K562 (cell line): ENCODE measurements at places on chromosomes 1 and 21. TPM values are rescaled to one million over a fixed set of nuclear protein-coding genes. Genes with fewer than 3 reads are reported as not detected.

DNA sequence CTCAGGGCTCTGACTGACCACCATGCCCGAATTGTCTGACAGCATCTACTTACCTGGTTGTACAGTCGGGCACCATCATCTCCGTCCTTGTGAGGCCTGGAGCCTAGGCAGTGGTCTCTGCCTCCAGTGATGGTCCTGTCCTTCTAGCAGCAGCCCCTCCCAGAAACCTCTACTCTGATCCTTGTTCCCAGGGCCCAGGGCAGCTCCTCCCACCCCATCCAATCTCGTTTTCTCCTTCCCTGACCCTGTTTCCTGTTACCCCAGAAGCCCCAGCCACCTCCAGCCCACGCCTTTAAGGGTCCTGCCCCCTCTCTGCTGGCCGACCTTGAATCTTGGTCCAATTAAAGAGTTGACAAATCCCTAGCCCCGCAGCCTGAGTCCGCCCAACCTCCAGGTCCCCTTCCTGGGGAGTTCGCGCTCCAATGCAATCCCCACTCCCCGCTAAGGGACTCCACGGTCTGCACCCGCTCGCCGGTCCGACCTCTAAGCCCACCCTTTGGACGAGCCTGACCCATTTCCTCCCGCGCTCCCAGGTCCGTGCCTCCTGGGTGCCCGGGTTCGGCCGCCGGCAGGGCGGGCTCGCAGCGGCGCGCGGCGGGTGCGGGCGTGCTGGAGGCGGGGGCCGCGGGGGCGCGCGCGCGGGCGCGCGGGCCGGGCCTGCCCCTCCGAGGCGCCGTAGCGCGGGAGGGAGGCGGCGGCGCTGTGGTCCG, at the start of gene B4GALT2:
Gene B4GALT2, plus strand, starts transcription at position 660 of the 710 bp plus-strand sequence. CDS start 1,951 bp downstream, outside the sequence.
- peak; percentile 77 for DNase-seq

DNA sequence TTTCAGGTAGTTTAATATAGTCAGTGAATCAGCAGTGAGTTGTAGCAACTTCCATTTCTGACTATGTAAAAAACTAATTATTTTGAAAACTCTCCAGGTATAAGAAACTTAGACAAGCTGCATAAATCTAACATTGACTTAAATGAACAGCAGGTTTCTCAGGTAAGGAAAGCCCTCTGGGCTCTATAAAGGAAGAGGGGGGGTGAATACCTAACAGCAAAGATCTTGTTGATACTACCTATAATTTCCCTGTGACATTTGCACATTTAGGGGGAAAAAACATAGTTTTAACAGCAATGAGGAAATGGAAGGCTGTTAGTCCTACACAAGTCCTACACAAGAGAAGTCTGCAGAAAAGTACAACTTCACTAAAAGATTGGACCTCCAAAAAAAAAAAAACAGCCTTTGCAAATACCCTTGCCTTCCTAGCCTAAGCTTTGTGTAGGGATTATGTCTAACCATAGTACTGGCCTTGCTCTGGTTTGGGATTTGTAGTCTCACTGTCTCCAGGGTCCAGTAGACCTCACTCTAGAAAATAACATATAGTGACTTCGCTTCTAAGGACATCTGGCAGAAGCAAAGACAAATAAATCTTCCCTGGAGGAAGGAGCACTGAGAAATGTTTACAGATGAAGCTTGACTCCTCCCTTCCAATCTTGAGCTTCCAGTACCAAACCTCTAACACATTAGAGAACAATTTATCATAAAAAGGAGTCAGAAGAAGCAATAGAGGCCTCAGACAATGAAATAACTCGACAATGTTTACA, 459.8 kb downstream of the DSCAM start:
- no peak for DNase-seq

DNA sequence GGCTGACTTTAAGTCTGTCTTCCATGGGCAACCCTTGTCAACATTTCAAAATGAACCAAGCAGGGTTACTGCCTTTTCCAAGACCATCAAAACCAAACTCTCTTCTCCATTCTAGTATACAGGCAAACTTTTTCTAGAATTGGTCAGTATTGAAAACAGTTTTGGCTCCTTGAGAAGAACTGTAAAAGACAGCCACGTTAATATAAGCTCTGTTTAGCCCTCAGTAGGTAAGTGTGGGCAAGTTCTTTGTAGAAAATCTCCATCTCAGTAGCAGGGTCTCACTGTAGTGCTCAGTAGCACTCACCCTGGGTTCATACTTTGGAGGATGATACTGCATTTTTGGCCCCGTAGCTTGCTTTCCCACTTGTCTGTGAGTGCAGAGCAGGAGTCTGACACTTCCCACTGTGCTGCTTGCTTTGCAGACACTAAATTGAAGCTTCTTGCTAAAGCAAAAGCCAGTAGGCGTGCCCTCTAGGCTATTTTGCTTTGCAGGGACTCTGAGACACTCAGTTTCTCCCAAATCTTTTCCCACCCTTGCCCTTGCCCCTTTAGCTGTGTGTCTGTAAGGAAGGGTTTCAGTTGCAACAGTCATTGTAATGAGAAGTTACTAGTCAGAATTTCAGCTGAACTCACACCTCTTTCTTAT, 34.3 kb upstream of the CACYBP start:
- DNase-seq: peak; percentile 61

GRCh38 chr1:5740865-5741860, 251.1 kb downstream of the NPHP4 start:
- no peak for DNase-seq

Gene THEM5
- not detected in 2 replicates for total RNA-seq
